Renal cortex interstitium (tissue), 15 donors: ENCODE measurements at places on chromosomes 7 and 10.

GRCh38 chr7:2545746-2546425 is 9.4 kb downstream of the BRAT1 start:
- DNase-seq: no peak

DNA sequence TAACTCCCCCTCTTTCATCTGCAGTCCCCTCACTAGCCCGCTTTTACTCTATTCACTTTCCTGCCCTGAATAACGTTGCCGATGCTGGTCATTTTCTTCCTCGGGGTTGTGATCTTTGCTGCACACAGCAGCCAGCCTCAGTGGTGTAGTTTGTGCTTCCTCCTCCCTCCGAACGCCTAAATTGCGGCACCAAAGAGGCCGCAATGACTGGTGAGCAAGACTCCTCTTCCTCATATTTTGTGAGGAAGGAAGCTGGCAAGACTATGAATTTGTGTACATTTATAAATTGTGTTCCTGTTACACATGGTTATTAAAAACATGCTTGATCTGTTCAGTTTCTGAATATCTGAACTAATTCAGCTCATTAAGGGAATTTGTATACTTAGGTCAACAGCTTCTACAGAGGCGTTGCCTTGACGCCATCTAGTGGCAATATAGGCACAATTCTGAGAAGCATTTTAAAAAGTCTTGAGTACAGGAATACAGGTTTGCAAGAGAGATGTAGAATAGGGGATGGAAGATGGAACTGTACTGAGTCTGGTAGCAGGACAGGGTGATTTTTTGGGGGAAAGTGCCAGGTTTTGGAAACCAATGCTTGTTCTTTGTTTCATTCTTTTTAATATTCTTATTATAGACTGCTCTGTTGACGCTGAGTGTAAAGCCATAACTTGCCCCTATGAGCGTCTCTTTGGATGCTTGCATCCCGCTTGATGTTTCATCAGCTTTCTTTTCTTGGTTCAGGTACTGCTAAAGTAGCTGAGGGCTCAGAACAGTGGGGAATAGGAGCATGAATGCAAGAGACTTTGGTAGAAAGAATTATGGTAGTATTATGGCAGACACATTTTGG is 4.1 kb upstream of the TAS2R5 start:
- peak; percentile 25 for DNase-seq

- DNase-seq: no peak
These were observed 142.2 kb downstream of the TRIL start for GRCh38 chr7:28815928-28816373.

DNA sequence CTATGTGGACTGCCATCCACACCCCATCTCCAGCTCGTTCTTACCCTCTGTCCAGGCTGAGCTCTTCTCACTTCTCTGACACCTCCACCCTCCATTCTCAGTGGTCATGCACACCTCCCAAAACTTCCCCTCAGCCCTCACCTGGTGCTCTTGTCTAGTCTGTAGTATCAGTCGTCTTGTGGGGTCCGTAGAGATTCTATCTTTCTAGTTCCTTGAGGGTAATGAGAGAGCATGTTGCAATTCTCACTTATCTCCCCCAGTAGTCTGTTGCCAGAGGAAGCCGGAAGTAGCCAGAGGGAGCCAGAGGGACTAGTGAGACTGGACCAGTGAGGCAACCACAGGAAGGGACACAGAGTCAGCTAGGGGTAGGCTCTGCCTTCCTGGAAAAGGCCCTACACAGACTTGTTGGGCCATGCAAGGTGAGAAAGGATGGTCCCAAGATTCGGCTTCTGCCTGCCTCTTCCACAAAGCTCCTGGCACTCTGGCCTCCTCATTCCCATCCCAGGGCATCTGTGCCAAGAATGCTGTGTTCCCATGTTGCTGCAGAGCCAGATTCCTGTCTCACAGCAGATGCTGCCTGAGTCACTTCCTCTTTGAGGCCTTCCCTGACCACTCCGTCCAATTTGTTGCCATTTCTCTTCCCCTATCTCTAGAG is 50.6 kb upstream of the DUSP5 start:
- no peak for DNase-seq

- DNase-seq: peak; percentile 55
These were observed 63.5 kb downstream of the ZNF365 start for GRCh38 chr10:62437696-62438095.

GRCh38 chr10:29815572-29815971 is 180.8 kb upstream of the SVIL start:
- DNase-seq: no peak

DNA sequence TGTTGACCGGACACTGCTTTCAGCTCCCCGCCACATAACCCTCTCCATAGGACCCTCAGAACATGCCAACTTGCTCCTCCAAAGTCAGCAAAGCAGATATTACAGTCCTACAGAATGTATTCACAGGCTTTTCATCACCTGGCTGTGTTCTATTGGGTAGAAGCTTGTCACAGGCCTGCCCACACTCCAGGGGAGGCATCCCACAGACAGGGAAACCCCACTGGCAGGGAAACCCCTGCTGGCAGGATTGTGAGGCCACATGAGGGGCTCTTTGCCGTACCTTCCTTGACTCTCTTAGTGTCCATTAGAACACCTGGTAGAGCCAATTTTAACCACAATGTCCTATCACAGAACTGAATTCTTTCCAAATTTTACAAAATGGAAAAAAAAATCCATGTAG is 344.2 kb upstream of the MGMT start:
- no peak for DNase-seq

DNA sequence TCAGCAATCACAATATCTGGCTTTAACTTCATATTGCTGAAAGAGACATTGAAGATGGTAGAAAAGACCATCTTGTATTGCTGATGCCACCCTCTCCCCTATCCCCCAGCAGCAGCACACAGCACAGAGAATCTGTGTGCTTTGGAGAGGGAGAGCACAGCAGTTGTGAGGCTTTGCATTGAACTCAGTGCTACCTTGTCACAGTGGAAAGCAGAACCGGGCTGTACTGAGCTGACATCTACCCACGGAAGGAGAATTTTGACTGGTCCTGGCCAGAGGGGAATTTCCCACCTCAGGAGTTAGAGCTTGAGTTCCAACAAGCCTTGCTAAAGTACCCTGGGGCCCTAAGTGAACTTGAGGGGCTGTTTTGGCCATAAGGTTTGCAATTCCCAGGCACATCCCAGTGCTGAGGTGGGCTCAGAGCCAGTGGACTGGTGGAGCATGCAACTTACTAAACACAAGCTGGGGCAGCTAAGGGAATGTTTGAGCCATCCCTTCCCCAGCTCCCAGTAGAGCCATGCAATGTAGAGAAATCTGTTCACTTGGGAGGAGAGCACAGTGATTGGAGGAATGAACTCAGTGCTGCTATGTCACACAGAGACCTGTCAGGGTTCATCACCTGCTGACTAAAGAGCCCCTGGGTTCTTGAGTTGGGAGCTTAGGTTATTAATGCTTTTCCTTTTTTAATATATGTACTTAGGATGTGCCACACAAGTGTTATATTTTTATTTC is 62.1 kb downstream of the OR13A1 start:
- no peak for DNase-seq

- DNase-seq: no peak
These were observed 59.9 kb upstream of the DNAJB6 start for GRCh38 chr7:157276731-157277562.

GRCh38 chr7:76269895-76270294 is 32.6 kb upstream of the HSPB1 start:
- no peak for DNase-seq

DNA sequence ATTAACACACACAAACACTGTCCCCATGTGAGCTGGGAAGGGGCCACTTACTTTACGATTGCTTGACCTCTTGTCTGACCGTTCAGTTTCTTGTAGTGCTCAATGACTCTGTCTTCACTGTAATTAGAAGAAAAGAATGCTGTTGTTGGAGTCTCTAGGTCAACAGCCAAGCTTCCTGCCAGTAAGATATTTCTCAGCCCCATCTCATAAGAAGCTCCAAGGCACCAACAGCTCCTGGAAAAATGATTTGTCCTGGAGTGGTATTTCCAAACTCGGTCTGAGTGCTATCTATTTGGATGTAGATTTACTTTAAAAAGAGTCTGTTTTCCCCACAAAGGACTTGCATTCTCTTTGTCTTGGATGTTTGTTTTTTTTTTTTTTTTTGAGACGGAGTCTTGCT is 153.7 kb downstream of the PRPF18 start:
- no peak for DNase-seq

GRCh38 chr7:17118412-17118811 is 180.0 kb upstream of the AHR start:
- no peak for DNase-seq

DNA sequence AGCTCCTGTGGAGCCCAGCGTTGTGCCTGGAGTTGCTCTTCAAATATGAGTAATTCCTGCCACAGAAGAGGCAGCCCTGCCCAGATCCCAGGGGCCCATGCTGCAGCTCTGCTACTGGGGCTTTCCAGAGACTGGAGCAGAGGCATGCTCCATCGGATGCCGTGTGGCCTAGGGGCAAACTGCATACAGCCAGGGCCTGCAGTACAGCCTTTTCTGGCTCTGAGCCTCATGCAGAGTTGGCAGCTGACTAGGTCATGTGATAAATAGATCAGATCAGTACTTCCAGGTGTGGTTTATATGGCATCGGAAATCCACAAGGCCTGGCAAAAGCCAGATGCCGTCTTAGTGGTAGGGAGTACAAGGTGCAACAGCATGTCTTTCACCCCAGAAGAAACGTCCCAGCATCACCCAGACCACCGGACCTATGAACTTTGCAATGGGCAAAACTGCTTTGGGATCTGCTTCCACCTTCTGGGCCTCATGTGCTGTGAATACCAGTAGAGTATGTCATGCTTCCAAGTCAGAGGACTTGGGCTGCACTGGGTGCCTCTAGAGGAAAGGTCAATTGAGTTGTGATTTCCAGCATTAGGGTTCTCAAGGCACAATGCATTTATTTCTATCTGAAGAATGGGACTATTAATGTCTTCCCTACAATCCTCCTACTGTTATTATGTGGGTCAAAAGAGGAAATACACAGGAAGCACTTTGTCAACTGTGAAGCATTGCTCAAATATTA is 250.7 kb upstream of the ZNF32 start:
- DNase-seq: no peak

- DNase-seq: no peak
These were observed 64.6 kb downstream of the GSAP start for GRCh38 chr7:77351539-77352004.

DNA sequence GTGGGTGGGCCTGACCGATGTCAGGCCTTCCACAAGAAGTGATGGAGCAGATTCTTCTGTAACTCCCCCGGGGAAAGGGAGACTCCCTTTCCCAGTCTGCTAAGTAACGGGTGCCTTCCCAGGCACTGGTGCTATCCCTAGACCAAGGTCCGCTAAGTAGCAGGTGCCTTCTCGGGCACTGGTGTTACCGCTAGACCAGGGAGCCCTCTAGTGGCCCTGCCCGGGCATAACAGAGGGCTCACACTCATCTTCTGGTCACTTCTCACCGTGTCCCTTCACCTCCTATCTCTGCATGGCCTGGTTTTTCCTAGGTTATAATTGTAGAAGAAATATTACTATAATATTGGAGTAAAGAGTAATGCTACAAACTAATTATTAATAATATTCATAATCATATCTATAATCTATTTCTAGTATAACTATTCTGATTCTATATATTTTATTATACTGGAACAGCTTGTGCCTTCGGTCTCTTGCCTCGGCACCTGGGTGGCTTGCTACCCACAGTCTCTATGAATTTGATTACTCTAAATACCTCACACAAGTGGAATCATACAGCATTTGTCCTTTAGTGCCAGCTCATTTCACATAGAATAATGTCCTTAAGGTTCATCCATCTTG is 1378.7 kb downstream of the XPNPEP1 start:
- DNase-seq: peak; percentile 43

DNA sequence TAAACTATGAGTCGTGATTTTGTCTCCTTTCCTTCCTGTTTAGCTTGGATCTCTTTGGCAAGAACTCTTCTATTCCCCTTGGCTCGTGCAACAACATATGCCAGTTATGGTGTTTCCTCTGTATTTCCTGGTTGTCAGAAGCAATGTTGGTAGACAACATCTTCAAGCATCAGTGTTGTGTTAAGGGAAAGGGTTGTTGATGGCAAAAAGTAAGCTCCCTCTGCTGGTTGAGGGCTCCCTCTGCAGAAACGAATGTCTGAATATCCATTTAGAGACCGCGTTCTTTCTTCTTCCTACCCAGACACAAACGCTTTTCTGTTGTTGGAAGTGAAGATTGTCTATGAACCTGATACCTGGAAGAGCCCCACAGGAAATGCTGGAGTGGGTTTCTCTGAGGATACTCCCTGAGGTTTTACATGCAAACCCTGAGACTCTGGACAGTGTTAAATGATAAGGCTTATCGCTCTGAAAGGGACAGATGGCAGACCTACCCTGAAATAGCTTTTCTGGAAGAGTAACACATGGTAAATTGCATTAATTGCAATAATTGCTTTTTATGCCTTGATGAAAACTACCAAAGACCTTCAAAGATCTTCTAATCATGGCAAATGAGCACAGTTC is 23.5 kb upstream of the C1QL3 start:
- no peak for DNase-seq

GRCh38 chr7:155878250-155878649 is 66.0 kb upstream of the SHH start:
- no peak for DNase-seq

DNA sequence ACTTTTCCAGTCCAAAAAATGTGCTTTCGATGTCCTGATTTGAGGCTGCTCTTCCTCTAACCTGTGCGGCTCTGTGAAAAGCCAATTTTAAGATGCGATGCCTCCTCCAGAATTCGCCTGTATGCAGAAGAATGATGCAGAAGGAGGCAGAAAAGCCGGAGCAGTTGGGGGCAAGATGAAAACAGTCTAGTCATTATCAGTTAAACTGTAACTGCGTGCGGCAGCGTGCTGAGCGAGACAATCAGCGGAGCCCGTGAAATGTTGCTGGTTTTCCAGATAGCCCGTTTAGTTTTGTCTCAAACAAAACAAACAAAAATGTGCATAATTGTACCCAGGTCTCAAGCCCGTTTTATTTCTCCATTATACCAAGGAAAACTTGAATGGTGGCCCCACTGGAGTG is 137.0 kb upstream of the FGFR2 start:
- no peak for DNase-seq

DNA sequence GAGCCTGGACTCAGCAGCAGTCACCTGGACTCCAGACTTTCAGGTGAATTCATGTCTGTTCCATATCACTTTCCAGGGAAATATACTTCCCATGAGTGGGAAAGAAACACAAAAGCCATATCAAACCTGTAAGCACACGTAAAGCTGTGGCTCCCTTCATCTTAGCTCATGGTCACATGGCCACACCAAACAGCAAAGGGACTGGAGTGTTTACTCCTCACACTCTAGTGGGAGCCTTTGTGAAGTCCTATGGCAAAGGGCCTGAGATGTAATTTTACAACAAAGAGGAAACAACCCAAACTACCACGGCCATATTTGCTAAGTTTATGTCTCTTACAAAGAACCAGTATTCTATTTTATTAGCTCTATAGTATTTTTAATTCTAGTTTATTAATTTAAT is 16.3 kb downstream of the SFTPA1 start:
- DNase-seq: no peak

GRCh38 chr10:28971255-28971654 is 293.9 kb downstream of the BAMBI start:
- no peak for DNase-seq

- no peak for DNase-seq
These were observed 80.1 kb downstream of the SH2D4B start for GRCh38 chr10:80617807-80618206.

GRCh38 chr10:21831986-21832820 is 171.3 kb downstream of the DNAJC1 start:
- no peak for DNase-seq

GRCh38 chr10:133196936-133197758 is 32.9 kb upstream of the UTF1 start:
- DNase-seq: no peak
